ENCODE measurements at places on chromosomes 16 and 17.

GRCh38 chr17:78390241-78391050 lies 12.0 kb downstream of the PGS1 start:
- no peaks in the 10 kb centered on the region for H3K27me3 ChIP-seq
- peaks cover 45% of the 10 kb centered on the region for H3K36me3 ChIP-seq
- H3K4me1 ChIP-seq = peaks cover 37% of the 10 kb centered on the region
- no peak for DNase-seq
- H3K27ac ChIP-seq = peak overlapping the region; percentile 23

GRCh38 chr16:6193718-6194117 lies 1096.1 kb upstream of the EEF2KMT start:
- H3K4me3 ChIP-seq = no peak overlapping the region
- no peaks in the 10 kb centered on the region for H3K36me3 ChIP-seq
- H3K27ac ChIP-seq = no peak overlapping the region
- DNase-seq = no peak
- no peaks in the 10 kb centered on the region for H3K4me1 ChIP-seq
- H3K27me3 ChIP-seq = no peaks in the 10 kb centered on the region

DNA sequence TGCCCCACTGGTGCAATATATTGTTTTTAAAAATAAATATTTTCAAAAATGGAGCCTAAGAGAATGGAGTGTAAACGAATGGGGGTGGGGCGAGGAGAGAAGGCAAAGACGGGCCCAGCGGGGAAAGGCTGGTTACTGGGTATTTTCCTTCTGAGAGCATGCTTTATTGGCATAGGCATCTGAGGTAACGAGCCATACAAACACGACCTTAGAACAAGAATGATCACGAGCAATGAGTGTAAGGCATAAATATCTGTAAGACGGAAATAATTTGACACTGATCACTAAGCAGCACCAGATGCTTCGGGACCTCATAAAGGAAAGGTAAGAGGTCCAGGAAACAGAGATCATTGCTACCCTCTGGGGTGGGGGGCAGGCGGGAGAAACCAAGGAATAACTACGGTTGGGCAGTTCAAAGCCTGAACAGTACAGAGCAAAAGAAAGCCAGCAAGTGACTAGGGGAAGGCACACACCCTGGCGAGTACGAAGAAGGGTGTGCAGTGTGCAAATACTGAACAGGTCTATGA lies 959 bp downstream of the SSH2 start:
- H3K4me3 ChIP-seq = no peak overlapping the region
- H3K4me1 ChIP-seq = peaks cover 19% of the 10 kb centered on the region
- H3K27me3 ChIP-seq = no peaks in the 10 kb centered on the region
- H3K27ac ChIP-seq = no peak overlapping the region
- H3K36me3 ChIP-seq = peaks cover 5% of the 10 kb centered on the region

DNA sequence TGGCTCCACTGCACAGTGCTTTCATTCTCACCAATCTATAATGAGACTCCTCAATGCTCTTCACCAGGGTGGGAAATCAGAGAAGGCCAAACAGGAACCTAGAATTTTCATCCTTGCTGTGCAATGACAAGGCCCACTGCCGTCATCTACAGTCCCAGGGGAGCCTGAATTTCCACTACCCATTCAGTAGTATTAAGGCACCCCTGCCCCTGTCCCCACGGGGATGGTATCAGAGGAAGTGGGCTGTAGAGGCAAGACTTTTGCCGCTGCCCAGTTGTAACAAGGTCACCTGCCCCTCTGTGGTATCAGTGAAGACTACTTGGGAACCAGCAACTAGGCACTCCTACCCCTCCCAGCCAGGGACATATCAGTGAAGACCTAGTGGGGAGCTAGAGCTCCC lies 104.5 kb downstream of the C16orf78 start:
- no peak overlapping the region for H3K4me3 ChIP-seq
- H3K4me1 ChIP-seq = peaks cover under 1% of the 10 kb centered on the region
- H3K27me3 ChIP-seq = peaks cover 7% of the 10 kb centered on the region
- DNase-seq = no peak
- H3K36me3 ChIP-seq = no peaks in the 10 kb centered on the region
- no peak overlapping the region for H3K27ac ChIP-seq

DNA sequence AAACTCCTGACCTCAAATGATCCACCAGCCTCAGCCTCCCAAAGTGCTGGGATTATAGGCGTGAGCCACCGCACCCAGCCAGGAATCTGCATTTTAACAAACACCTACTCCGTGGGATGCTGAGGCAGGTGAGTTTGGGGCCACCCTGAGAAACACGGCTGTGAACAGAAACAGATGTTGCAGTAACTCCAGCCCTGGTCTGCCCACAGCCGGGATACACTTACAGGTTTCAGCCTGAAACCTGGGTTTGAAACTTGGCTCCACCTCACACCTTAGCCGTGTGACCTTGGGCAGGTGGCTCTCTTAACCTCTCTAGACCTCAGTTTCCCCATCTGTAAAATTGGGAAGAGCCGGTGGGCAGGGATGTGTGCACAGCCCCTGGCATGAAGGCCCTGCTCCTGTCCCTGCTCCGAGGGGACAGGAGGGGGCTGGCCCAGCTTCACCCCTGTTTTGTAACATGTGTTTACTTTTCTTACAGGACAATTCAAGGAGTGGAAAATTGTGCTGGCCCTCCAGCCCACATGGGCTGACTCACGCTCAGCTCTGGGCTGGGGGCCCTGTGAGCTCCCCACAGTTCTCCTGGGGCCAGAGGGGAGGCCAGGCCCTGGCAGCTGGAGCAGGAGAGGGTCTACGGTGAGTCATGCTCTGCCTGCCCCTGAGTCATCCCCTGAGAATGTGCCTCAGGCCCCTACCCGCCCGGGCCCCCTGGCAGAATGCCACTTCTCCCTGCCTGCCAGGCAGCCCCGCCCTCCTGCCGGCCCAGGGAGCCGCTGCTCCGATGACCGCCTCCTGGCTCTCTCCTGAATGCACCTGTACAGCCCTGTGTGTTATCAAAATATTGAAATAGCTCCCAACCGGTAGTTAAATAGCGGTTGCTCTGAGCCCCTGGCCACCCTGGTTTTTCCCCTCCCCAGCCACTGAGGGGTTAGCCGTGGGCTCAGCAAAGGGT lies 7.7 kb upstream of the PPL start:
- no peak overlapping the region for H3K27ac ChIP-seq
- no peak for DNase-seq
- H3K27me3 ChIP-seq = peaks cover 71% of the 10 kb centered on the region
- no peak overlapping the region for H3K4me3 ChIP-seq
- peaks cover 2% of the 10 kb centered on the region for H3K4me1 ChIP-seq
- no peaks in the 10 kb centered on the region for H3K36me3 ChIP-seq

DNA sequence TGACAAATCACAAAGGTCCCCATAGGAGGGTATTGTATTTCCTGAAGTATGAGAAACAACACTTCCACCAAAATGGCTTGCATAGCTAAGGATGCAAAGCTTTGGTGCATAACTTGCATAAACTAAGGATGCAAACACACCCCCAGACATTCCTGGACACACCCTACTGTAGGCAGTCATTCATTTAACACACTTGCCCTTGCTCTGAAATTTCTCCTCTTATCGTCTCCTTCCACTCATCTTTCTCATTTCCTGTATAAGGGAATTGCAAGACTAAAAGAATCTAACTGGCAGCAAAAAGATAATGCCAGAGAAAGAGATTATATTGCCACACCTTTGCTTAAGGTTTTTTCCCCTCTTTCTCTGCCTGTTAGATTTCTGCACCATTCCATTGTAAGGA lies 28.3 kb downstream of the CHD9 start:
- H3K27me3 ChIP-seq = no peaks in the 10 kb centered on the region
- H3K36me3 ChIP-seq = peaks cover under 1% of the 10 kb centered on the region
- H3K4me1 ChIP-seq = peaks cover 23% of the 10 kb centered on the region
- H3K4me3 ChIP-seq = no peak overlapping the region
- peak overlapping the region; percentile 31 for H3K27ac ChIP-seq
- no peak for DNase-seq

- no peak overlapping the region for H3K27ac ChIP-seq
- no peak for DNase-seq
- H3K4me3 ChIP-seq = no peak overlapping the region
- no peaks in the 10 kb centered on the region for H3K27me3 ChIP-seq
- peaks cover 5% of the 10 kb centered on the region for H3K4me1 ChIP-seq
- peaks cover 2% of the 10 kb centered on the region for H3K36me3 ChIP-seq
Measured at GRCh38 chr16:3589001-3589400, 11.8 kb upstream of the NLRC3 start.

DNA sequence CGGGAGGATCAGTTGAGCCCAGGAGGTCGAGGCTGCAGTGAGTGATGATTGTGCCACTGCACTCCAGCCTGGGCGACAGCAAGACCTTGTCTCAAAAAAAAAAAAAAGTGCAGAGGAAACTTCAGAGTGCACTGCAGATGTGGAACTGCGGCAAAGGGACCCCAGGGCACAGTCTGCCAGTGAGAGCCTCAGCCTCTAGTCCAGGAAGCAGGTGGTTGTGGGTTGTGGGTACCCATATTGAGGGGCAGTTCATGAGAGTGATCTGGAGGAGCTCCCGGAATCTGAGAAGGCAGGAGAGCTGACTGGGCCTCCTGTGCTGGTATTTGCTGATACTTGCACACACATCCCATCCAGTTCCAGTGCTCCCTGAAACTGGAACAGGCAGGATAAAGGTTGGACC lies 13.1 kb downstream of the FOXN1 start:
- H3K4me1 ChIP-seq = no peaks in the 10 kb centered on the region
- peaks cover 6% of the 10 kb centered on the region for H3K27me3 ChIP-seq
- no peak for DNase-seq
- H3K4me3 ChIP-seq = no peak overlapping the region

GRCh38 chr17:76253841-76254240 lies 11.3 kb upstream of the UBALD2 start:
- no peaks in the 10 kb centered on the region for H3K27me3 ChIP-seq
- H3K4me1 ChIP-seq = peaks cover 24% of the 10 kb centered on the region
- H3K4me3 ChIP-seq = no peak overlapping the region
- H3K27ac ChIP-seq = no peak overlapping the region
- peaks cover 6% of the 10 kb centered on the region for H3K36me3 ChIP-seq

GRCh38 chr17:76968707-76969597 lies 100.7 kb downstream of the MGAT5B start:
- peaks cover 12% of the 10 kb centered on the region for H3K4me1 ChIP-seq
- H3K36me3 ChIP-seq = no peaks in the 10 kb centered on the region
- H3K27ac ChIP-seq = no peak overlapping the region
- DNase-seq = peak; percentile 32
- peaks cover 32% of the 10 kb centered on the region for H3K27me3 ChIP-seq

DNA sequence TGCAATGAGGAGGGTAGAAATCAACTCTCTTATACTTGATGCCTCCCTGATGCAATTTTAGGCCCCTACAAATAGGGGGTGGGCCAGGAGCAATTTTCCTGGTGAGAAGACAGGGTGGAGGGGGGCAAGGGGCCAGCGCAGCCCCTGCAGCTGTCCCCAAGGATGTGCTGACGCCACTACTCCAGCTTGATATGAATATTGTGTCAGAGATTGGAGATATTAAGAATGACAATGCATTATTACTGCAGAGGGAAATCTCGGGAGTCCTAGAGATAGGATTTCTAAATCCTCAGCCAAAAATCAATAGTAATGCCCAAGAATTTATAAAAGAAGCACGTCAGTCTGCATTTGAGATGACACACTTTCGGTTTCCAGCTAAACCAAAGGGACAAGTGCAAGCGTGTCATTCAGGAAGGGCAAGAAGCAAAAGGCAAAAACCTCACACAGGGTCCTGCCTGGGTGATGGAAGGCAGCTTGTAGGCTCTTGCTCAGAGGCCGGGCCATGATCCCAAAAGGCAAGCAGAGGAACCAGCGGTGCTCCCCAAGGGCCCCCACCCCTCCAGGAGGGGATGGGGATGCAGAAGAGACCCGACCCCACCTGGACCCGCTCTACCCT lies 178.8 kb downstream of the C16orf78 start:
- no peak overlapping the region for H3K4me3 ChIP-seq
- DNase-seq = no peak
- no peak overlapping the region for H3K27ac ChIP-seq
- no peaks in the 10 kb centered on the region for H3K36me3 ChIP-seq
- H3K4me1 ChIP-seq = no peaks in the 10 kb centered on the region

GRCh38 chr17:44417553-44417952 lies 28.1 kb upstream of the ITGA2B start:
- H3K27ac ChIP-seq = no peak overlapping the region
- DNase-seq = no peak
- H3K4me1 ChIP-seq = no peaks in the 10 kb centered on the region
- H3K36me3 ChIP-seq = peaks cover 55% of the 10 kb centered on the region

DNA sequence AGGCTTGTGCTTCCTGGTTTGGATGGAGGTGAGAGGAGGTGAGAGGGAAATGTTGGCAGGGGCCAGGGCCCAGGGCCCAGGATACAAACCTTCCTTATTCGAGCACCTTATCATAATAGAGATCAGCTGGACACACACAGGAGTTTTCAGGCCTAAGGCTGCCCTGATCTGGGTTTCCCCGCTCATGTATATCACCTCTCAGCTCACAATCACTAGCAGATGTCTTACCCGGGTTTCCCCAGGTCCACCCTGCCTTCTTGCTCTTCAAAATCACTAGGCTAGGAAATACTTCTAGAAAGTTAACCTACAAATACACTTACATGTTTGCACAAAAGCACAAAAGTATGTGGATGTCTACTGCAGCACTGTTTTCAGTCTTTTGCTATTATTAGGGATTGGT lies 4.2 kb downstream of the HSPB9 start:
- peaks cover 8% of the 10 kb centered on the region for H3K4me1 ChIP-seq
- H3K4me3 ChIP-seq = no peak overlapping the region
- no peaks in the 10 kb centered on the region for H3K27me3 ChIP-seq
- DNase-seq = no peak
- H3K36me3 ChIP-seq = peaks cover 54% of the 10 kb centered on the region

DNA sequence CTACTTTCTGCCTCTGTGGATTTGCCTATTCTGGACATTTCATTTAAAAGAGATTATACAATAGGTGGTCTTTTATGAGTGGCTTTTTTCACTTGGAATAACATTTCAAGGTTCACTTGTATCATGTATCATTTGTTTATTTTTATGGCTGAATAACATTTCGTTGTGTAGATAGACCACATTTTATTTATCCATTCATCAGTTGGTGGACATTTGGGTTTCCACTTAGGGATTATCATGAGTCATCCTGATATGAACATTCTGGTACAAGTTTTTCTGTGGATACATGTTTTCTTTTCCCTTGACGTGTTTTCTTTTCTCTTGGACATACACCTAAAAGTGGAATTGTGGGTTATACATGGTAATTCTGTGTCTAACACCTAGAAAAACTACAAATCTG lies 25.3 kb downstream of the PRSS54 start:
- H3K27ac ChIP-seq = no peak overlapping the region
- no peaks in the 10 kb centered on the region for H3K36me3 ChIP-seq
- peaks cover 18% of the 10 kb centered on the region for H3K27me3 ChIP-seq
- DNase-seq = no peak

DNA sequence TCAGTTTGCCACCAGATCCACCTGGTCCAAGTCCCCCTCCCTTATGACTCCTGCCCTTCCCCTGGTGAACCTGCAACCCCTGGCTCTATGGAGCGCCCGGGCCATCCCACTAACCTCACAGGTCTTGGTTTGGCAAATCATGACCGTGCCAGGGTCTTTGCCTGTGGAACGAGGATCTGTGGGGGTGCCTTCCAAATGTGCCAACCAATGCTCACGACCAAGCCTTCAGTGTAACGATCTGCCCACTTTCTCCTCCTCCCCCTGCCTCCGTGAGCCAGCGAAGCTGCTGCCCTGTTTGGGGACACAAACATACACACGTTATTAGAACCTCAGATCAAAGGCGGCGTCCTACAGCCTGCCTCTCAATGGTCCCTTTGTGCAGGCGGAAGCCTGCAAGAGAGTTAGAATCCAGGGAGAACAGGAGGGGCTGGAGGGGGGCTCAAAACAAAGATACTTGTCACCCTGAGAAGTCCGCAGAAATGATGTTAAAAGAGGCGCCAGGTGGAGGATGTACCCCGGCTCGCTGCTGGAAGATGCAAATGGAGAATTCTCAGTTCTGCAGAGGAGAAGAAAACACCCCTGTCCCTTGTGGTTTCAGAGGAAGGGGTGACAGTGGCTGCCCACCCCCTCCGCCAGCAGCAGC lies 9.0 kb upstream of the NKD1 start:
- H3K4me1 ChIP-seq = no peaks in the 10 kb centered on the region
- H3K36me3 ChIP-seq = no peaks in the 10 kb centered on the region
- peaks cover 17% of the 10 kb centered on the region for H3K27me3 ChIP-seq
- no peak for DNase-seq

Measured in effector memory CD8-positive, alpha-beta T cell (primary cell).